Stimulated activated CD8-positive, alpha-beta memory T cell treated with anti-CD3 and anti-CD28 coated beads, Interleukin-4, amount 100 ng/mL, for 1 hour (primary cell): ENCODE measurements at places on chromosomes 2 and 18.

- DNase-seq = no peak
These were observed 2.6 kb downstream of the UGT1A10 start for GRCh38 chr2:233638836-233639235.

DNA sequence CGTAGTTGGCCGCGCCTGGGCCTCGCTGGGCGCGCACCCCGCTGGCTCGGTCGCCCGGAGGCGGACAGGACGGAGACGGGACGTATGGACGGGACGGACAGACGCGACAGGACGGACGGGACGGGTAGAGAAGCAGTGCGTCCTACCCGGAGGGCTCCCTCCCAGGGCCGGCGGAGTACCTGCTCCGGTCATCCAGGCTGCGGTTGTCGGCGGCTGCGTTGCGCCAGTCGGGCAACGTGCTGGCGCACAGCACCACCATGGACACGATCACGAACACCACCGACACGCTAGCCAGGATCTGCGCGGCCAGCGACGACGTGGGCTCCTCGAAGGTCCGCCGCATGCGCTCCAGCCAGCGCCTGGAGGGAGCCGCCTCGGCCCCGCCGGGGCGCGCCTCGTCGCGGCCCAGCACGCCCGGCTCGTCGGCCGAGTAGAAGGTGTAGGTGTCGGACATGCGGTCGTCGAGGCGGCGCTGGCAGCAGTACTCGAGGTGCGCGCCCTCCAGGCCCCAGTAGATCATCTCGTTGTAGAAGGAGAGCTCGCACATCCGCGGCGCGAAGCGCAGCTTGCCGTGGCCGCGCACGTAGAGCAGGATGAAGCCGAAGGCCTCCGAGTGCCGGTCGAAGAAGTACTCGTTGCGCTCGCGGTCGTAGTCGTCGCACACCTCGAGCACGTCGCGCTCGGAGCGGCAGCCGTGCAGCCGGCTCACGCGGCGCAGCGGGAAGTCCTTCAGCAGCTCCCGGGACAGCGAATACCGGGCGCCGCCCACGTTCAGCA is 903 bp downstream of the KCNG3 start:
- DNase-seq = no peak

DNA sequence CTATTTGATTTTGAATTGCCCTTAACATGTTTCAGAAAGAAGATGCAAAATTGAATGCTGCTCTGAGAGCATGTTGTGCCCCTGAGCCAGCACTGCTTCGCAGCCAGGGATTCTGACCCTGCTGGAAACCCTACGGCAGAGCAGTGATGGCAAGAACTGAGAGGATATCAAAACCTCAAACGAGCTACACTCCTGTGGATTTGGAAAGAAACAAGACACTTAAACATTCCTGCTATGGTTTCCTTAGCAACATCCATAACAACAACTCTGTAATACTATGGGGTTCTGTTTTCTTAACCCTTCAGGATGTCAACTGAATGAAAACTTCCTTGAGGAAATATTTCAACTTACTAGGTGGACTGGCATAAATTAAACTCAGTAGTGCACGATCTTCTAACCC is 649.1 kb downstream of the NYAP2 start:
- no peak for DNase-seq

- no peak for DNase-seq
These were observed 30.8 kb downstream of the CCDC93 start for GRCh38 chr2:117983040-117983439.

DNA sequence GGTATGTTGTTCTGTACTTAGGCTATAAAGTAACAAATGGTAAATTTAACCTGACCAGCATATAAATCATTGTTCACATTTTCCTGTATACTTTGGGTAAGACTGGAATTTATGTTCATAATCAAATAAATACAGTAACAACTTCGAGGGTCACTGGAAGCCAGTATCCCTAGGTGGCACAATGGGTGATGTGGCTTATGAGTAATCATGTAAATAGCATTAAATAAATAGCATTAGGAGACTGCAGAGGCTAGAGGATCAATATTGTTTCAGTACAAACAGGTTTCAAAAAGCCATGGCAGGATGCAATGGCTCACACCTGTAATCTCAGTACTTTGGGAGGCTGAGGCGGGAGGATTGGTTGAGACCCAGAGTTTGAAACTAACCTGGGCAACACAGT is 690.6 kb downstream of the SLC4A3 start:
- DNase-seq = no peak

DNA sequence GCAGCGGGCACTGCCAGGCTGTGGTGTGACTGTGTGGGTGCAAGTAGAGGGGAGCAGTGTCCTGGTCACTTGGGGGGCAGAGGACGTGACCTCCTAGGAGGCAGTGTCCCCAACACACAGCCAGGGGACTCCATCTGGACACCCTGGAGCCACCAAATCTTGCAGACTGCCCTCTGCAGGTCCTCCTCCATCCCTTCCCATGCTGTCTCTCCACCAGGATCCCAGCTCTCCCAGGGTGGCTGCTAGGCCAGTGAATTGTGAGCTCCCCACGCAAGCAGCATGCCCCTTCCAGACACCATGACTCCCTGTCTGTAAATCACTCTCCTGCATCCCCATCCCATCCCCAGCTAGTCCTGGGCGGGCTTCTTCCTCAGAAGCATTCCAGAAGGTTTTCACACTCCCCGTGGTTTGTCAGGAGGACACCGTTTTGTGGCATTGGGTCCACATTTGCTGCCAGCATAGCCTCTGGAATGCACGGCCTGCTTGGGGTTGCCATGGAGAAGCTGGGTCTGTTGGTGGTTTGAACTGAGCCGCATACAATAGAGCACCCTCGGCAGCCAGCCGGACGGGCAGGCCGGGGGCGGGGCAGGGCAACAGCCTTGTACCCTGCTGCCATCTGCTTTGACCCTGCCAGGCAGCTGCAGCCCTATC is 210.7 kb downstream of the KLHL29 start:
- no peak for DNase-seq

GRCh38 chr2:198401644-198402043 is 597.3 kb downstream of the PLCL1 start:
- no peak for DNase-seq
